ENCODE measurements at places on chromosomes 6 and 20.

DNA sequence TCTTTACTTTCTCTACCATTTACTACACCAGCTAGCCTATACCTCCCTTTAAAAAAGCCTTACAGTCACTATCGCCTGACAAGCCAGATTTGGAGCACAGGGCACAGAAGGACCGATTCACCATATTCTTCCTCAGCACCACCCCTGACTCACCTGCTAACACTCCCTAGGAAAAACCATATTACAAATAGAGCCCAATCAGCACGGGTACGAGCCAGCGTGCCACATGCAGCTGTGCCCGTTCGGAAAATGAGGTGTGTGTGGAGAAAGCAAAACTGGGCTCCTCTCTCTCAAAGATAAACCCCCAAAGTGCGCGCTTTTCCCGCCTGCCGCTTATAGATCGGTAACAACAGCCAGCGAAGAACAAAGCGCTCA is 1.2 kb downstream of the SYNCRIP start:
- DNase-seq, result no peak

- DNase-seq, result no peak
These were observed 28.3 kb upstream of the NHSL1 start for GRCh38 chr6:138527411-138528088.

GRCh38 chr20:54019127-54019526 is 51.3 kb downstream of the BCAS1 start:
- no peak for DNase-seq

DNA sequence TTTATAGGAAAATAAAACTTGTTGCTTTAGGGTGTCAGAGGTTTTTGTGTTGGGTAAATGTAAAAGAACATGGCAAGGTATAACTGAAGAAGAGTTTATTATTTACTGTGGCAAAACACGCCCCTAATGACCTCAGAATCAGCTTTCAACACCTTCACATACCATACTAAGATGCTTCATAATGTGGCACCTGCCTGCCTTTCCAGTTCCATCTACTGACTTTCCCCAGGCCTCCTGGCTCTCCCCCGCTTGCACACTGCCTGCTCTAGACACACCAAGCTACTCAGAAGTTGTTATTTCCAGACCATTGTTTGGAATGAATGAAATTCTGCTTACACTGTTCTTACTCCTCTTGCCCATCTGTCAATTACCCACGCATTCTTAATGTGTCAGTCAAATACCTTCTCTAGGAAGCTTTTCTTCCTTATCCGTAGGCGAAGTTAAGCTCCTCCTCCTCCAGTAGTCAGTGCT is 1.8 kb downstream of the TIAM2 start:
- DNase-seq, result no peak

DNA sequence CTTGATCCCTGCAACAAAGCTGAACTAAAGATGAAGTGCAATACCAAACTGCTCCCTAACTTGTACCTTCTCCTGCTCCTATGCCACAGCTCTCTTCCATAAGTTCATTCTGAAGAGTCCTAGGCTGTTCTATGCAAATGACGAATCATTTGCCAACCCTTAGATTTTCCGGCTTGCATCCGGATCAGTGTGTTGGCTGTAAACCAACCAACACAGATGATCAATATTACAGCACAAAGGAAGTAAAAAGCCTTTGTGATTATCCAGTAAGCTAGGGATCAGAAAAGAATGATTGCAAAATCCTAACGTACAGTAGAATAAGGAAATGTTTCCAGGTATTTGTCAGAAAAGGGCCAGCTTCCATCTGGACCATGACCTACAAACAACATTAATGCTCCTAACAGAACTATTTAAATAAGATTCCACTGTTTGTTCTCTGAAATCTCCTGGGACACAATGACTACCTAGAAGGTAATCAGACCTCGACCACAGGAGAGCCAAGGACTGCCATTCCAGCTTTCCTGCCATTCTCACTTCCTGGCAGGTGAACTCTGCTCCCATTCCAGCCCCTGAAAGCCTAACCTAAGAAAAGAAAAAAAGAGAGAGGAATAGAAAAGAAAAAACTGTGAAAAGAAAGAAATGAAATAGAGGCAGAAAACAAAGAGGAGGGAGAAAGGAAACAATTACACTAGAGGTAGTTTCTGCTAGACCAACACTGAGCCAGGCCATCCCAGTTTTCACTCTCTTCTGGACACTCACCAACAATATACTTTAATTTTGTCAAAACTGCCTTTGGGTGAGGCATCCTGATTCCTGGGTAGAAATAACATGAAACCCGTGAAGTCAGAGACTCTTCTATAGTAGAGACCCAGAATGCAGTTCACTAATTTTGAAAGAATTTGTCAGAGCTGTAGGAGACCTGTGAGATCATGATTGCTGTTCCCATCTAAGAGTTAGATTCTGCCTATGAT is 19.7 kb downstream of the GMDS start:
- DNase-seq, result no peak

GRCh38 chr20:59684685-59685242 is 80.4 kb downstream of the PHACTR3 start:
- DNase-seq, result no peak

DNA sequence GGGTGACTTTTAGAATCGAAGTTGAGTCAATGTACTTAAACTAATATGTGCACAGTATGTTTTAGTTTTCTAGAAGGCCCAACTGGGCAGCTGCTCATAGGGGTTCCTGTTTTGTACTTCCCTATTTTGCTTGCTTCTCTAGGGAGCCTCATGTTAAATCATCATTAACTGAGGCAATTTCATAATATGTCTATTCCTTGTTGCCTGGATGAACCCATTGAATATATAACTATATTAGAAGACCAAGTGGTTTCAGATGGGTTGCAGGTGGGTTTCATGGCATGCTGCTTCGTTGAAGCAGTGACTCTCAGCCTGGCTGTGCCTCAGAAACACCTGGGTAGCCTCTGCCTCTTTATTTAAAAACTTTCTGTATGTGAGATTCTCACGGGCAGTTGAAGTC is 22.2 kb downstream of the CARMIL1 start:
- no peak for DNase-seq

DNA sequence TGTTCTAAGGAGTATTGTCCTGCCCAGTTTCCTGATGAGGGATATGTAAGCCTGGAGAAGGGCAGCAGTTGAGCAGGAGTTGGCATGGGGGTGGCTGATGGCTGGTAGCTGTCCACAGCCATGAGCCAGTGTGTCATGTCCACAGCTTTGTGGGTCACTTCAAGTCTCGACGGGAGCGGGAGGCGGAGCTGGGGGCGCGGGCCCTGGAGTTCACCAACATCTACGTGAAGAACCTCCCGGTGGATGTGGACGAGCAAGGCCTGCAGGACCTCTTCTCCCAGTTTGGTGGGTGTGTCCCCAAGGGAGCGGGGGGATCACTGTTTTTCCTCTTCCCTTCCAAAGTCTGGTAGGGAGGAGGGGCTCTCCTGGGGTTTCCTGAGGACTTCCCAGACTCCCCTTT is 8.9 kb downstream of the PABPC1L start:
- DNase-seq, result no peak

GRCh38 chr20:63121749-63122405 is 94.1 kb downstream of the YTHDF1 start:
- no peak for DNase-seq

DNA sequence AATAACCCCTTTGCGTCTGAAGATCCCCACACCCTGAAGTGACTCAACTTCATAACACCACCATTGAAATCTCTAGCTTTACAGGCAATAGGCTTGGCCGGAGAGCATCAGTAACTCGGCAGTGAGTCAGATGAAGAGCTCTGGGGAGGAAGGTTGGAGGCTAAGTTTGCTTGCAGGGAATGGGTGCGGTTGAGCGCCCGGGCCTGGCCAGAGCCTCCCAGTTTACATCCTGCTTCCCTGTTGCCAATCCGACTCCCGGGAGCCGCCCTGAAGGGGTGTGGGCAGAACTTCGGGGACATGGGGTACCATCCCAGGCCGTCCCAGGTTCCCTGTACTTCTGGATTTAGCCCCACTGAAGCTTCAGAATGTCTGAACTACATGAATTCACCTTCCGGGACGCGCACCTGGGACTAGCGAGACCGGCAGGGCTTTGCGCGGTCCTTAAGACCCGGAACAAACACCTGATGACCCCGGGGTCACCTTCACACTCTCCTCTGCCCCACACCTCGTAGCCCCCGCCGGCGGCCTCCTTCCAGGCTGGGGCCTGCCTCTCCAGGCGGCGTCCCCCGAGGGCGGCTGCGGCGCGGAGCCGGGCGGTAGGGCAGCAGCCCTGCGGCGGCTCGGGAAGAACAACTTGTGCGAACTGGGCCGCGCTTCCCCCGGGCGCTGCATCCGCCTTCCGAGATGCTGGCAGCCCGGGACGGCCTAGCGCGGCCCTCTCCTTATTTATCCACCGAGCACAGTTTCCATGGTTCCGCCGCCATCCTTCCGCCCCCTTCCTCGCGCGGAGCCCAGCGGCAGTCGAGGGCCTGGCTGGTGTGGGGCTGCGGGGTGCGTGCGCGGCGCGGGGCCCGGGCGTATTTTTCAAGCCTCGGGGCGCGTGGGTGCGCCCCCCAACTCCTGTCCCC is 56.6 kb upstream of the RREB1 start:
- no peak for DNase-seq

DNA sequence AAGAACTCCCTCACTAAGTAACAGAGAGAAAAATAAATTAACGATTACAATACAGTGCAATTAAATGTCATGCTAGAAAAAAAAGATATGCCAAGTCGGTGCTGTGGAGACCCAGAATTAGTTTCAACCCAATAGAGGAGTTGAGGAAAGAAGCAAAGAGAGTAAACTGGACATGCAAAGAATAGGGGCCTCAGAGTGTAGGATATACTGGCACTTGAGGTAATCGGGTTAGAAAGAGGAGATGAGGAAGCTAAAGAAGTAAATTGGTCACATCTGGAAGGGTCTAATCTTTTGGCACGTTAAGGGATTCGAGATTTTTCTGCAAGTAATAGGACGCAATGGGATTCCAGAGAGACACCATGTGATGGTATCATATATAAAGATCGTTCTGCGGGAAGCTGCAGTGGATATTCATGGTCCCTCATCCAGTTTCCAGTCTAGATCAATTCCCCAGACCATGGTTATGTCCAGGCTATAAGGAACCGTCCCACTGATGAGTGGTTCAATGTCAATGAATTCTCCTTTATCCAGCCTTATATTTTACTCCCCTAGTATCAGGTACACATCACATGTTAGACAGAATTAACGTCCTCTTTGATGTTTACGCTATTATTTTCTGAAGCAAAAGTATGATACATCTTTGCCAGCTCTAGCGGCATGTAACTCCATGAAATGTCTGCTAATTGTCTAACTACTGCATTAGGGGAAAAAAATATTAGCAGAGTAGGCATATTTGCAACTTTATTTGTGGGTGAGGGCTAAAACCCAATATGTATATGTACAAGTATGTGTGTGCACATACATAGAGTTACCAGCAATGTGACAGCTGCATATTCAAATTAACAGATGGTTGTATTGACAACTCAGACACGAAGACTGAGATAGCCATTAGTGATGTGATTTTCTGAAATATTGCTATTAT is 1.1 kb upstream of the TBC1D32 start:
- DNase-seq, result no peak

GRCh38 chr6:48255094-48255493 is 144.1 kb upstream of the PTCHD4 start:
- no peak for DNase-seq

- no peak for DNase-seq
These were observed 11.6 kb upstream of the NTSR1 start for GRCh38 chr20:62696989-62697388.

GRCh38 chr6:27687154-27688013 is 214.5 kb upstream of the ZNF184 start:
- no peak for DNase-seq

DNA sequence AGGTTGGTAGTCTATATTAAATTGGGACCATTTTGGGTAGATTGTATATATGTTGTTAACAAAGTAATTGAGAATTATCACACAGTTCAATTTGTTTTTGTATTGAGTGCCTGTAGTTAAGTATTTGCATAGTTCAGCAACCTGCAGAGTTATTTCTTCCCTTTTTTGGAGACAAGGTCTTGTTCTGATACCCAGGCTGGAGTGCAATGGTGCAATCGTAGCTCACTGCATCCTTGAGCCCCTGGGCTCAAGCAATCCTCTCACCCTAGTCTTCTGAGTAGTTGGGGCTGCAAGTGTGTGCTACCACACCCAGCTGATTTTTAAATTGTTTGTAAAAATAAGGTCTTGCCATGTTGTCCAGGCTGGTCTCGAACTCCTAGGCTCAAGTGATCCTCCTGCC is 250.5 kb downstream of the UTRN start:
- DNase-seq, result no peak

DNA sequence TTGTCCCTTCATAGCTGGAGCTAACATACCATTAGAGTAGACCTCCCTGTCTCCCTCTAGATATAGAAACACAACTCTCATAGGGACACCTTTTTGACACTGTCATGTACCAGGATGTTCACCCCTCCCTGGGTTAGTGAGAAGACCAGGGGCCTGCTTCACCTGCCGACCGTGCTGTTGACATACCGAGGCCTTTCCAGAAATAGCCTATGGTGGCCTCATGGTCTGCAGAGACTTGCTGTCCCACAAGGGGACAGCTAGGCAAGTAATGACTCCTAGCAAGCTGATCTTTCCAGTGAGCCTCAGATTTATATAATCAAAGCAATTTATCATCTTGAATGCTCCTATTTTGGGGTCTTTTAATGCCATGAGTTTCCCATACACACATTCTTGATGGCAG is 15.0 kb downstream of the ZDHHC14 start:
- DNase-seq, result no peak

- no peak for DNase-seq
These were observed 311.5 kb downstream of the PLCB1 start for GRCh38 chr20:8443464-8444072.

DNA sequence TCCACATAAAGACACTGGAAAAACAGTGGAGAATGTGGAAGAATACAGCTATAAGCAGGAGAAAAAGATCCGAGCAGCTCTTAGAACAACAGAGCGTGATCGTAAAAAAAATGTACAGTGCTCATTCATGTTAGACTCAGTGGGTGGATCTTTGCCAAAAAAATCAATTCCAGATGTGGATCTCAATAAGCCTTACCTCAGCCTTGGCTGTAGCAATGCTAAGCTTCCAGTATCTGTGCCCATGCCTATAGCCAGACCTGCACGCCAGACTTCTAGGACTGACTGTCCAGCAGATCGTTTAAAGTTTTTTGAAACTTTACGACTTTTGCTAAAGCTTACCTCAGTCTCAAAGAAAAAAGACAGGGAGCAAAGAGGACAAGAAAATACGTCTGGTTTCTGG is 57.1 kb downstream of the MAP3K4 start:
- no peak for DNase-seq

DNA sequence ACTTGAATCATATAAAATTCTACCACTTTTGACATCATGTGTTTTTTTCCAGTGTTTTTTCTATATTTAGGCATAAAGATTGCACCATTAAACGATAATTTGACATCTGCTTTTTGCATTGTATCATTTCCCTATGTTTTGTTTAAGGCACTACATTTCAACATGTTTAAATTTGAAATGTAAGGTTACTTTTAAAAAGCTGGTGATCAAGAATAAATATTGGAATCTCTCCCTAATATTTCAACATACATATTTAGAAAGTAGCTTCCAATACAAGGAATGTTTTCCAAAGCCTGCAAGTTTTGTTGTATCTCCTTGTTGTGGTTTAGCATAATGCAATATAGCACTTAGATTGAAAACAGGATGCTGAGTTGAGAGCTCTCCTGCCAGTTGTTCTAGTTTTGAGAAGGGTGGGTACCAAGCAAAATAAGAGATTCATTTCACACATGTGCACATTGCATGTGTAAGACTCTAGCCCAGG is 76.5 kb downstream of the SYNJ2 start:
- DNase-seq, result no peak
